ENCODE measurements at places on chromosomes 5 and 9.
A peak's percentile ranks its signal among the peaks of the same experiment; 100 is the strongest.

DNA sequence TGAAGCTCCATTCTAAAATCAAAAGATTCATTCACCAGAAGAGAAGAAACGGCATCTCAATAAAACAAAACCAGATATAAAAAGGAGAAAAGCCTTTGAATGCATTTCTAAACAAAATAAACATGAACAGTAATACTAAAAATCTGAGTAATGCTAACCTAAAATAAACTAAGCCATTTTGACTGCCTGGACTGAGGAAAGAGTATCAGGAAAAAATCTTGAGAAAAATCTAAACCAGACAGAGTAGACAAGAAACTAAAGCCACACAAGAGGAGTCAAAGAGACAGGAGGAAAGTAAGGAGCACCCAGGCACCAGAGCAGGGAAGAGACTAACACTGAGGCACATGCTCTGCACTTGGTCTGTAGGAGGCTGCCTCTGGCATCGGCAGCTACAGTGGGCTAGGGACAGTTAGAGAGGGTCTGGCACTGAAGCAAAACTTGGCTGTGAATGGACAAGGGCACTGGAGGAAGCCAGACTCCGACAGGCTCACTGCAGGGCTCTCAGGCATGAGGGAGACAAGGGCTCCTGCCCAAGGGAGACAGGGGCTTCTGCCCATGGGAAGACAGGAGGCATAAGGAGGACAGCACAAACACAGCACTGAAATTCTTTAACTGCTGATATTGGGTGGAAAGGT, 50.2 kb downstream of the DROSHA start:
- DNase-seq = no peak

DNA sequence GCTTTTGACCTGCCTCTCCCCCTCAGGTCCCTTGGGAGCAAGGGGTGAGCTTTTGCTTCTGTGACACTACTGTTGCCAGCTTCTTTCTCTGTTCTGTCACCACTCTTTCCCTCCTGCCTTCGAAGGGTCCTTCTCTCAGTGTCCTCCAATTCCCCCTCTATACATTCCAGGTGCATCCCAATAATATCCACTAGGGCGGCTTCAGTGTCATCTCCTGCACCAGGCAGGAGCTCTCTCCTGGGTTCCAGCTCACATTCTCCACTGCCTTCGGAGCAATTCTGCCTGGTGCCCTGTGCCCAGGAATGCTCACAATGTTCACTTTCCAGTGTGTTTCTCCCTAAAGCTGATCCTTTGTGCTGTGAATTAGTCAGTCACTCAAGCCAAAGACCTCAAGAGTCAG, 83.9 kb upstream of the CXCL14 start:
- DNase-seq = no peak

- no peak for DNase-seq
Observed at GRCh38 chr5:144100702-144101101, 69.8 kb downstream of the YIPF5 start.

DNA sequence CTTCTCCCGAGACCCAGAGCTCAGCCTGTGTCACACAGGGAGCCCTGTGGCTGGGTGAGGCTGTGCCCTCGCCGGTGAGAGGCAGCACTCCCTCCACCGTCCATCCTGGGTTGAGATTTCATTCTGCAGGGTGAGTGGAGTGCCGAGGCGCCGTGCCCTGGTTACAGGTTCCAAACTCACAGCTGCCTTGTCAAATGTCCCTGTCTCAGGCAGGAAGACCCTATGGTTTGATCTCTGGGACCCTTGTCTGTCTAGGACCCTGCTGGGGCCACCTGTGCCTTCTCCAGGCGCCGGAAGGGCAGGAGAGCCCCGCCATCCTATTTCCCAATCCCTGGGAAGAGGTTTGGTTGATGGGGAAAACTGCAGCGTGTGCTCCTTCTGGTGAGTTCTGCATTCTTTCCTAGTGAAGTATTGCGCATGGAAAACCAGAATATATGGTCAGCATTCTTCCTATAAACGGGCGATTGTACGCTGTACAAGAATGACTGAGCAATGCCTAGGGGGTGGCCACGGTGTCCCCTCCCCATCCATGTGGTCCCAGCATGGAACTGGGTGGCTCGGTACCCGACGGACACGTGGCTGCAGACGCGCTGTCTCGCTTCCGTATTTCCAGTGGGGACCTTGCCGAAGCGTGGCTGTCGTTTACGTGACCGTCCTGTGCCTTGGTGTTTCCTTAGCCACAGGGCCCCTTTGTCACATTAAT, 95.9 kb upstream of the COL5A1 start:
- no peak for DNase-seq

- no peak for DNase-seq
Observed at GRCh38 chr5:93603793-93604643, 21.0 kb downstream of the NR2F1 start.

DNA sequence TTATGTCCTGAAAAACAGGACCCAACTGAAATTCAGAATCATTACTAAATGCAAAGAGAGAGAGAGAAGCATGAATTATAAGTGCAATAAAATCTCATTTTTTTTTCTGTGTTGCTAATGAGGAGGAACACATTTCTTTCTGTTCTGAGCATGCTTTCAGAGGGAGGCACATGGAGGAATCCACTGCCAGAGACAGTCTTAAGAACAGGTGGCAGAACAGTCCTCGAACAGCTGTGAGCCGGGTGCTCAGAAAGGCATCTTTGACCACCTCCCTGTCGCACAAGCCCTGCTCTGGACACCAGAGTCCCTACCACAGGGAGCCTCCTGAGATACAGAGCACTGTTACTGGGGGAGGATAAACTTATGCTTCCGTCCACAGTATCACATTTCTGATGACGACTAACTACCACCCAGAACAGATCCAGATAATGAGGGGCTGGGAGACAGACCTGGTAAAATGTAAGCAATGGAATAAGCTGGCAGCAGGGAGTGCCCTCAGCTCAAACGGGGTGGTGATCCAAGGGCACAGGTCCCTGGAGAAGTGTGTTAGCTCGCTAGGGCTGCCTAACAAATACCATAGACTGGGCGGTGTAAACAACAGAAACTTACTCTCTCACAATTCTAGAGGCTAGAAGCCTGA, 134.0 kb downstream of the SLC1A3 start:
- DNase-seq = no peak

DNA sequence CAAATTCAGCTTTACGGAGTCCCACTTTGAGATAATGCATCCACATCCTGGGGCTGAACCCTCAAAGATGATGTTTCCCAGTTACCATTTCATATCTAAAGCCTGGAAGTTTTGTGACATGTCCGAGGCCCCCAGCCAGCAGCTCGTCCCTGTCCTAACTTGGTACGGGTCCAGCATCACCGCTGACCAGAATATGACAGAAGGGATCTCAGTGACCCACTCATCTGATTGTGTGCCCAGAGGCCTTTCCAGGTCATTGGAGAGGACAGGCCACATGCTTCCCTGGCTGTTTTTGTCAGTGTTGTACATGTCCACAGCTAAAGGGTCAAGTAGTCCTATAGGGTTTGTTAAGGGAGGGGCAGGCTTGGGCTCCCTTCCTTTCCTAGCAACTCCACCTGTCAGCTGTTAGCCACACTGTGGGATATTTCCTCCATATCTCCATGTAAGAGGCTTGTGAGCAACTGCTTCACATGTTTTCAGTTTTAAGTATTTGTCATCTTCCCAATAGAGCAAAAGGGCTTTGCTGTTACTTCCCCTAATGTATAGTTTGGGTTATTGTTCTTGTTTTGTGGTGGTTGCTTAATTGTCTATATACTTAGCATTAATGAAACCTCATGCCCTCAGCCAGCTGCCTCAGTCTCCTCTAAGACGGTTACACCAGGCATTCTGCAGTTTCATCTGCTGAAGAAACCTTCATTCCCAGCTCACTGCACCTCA, 33.4 kb downstream of the SECISBP2 start:
- no peak for DNase-seq

- no peak for DNase-seq
Observed at GRCh38 chr5:145539201-145539600, 295.9 kb downstream of the PRELID2 start.

DNA sequence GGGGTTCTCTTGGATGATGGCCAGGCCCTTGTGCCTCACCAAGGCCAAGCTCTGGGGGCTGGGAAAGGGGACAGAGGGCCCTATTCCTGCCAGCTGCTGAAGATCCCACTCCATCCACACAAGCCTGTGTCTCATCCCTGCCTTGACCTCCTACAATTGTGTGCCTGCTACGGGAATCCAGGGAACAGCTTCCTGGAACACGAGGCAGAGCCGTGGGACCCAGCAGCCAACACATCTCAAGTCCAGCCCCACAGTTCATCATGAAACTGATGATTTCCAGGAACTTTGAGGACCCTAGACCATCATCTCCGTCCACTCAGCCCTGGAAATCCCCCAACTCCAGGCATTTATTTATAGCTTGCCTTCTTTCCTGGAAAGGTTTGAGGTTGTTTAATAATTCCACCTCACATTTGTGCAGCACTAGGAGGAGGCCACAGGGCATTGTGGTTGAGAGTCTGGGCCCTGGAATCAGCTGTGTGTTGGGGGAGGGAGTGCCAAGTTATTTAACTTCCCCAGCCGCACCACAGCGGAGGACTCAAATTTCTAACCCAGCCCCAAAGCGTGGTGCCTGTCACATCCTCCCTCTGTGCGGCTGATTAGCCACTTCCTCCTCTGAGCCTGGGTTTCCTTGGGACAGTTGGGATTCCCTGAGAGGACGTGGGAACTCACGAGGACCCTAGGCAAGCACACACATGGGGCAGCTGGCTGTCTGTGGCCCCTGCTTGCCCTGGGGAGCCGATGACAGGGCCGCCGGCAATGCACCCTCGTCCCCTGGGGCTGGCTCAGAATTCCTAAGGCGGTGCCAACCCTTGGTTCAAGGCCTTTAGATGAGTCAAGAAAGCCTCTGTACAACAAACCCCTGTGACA, 58.2 kb upstream of the GGTA1 start:
- DNase-seq = peak; percentile 46
